ENCODE measurements at places on chromosomes 5 and 9.

DNA sequence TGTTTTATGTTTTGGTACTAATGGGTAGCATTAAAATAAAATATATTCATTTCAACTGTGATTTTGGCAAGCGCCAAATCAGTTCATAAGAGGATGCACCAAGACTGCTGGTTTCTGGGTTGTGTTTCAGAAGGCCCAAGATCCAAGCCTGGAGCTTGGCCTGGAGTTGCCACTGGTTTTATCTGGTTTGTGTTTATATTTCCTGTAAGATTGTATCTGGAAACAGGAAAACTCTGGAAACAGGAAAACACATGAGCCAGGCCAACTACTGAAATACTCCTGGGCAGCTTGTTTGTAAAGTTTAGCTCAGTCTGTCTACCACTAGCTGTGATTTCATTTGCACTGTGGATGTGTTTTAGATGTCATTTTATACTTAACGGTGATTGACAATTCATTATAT, 5.5 kb downstream of the FSTL4 start:
- no peak for DNase-seq

DNA sequence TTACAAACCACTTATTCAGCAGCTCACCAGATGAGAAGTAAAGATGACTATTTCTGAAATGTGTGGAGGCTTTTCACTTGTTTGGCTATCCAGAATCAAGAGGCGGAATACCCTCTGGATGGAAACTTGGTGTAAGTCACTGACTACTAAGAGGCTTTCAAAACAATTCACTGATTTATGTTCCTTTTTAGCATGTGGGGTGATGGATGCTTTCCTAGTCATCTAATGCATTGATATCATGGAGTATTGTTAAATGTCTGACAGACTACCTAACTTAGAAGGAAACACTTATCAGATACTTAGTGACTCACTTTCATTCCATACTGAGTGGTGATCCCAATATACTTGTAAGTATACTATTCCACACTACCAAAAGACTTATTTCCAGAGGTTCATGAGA, 141.4 kb downstream of the PLK2 start:
- no peak for DNase-seq

GRCh38 chr9:98287384-98287783, 31.9 kb upstream of the TBC1D2 start:
- DNase-seq, result no peak

DNA sequence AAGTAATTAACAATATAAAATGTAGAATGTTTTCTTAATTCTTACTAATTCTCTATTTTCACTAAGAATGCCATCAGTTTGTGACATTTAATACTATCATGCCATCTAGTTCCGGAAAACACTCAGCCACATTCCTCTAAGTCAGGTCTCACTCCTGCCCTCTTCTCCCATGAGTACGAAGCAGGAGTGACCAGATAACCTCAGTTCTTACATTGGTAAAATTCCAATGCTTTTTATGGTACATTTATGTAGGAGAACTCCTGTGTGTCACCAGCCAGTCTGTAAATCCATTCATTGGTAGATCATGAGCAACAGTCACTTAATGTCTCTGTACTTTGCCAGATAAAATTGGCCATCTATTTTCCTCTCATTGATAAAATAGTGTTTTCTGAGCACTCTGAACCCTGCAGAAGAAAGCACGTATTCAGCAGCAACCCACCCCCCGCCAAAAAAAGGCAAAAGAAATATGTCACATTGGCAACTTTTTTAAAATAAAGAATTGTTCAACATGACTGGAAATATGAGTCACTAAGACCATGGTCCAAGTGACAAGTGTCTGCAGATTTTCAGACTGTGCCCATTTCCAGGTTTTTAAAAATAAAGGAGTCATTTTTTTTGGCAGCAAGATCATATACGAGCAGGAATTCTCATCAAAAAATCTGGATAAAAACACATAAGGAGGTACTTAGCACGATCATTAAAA, 11.8 kb downstream of the GLIS3 start:
- no peak for DNase-seq

DNA sequence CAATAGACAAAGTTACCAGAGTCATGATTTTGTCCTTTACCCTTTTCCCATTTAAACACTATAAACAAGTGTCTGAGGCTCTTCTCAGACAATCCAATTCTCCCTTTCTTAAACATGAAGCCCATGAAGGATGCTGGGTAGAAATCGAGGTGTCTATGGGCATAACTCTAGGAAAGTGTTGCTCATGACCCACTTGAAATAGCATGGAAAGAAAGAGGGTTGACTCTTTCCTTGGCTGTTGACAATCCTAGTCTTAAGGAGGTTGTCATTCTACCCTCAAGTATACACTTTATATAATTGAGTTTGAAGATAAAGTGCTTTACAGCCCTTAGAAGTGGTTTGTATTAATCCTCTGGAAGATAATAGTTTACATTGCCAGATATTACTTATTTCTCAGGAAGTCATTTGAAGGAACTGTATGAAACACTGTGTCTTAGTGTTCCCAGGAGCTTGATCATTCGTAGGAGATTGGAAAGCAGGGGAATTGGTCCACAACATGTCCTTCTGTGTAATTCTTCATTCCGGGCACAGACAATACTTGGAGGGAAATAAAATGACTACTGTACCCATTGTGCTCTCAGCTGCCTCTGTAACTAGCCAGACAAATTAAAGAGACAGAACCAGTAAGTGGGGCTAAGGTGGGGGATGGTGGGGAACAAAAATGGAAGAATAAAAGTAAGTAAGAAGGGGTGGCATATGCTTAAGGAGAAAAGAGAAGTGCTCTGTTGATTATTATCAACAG, 1078.3 kb upstream of the DMAC1 start:
- DNase-seq, result no peak

GRCh38 chr9:4796988-4797853, 4.5 kb downstream of the RCL1 start:
- DNase-seq, result no peak

GRCh38 chr5:122401976-122402725, 90.1 kb downstream of the SNCAIP start:
- no peak for DNase-seq

Measured in stimulated activated CD8-positive, alpha-beta memory T cell treated with anti-CD3 and anti-CD28 coated beads, Interleukin-7, amount 100 ng/mL, for 48 hours (primary cell).